ENCODE measurements at places on chromosomes 4 and X.
A peak's percentile ranks its signal among the peaks of the same experiment; 100 is the strongest.

- no peak for ATAC-seq
These were observed 23.7 kb downstream of the DOK7 start for GRCh38 chr4:3486541-3487540.

GRCh38 chr4:10496200-10496599, 39.0 kb upstream of the ZNF518B start:
- no peak for ATAC-seq

DNA sequence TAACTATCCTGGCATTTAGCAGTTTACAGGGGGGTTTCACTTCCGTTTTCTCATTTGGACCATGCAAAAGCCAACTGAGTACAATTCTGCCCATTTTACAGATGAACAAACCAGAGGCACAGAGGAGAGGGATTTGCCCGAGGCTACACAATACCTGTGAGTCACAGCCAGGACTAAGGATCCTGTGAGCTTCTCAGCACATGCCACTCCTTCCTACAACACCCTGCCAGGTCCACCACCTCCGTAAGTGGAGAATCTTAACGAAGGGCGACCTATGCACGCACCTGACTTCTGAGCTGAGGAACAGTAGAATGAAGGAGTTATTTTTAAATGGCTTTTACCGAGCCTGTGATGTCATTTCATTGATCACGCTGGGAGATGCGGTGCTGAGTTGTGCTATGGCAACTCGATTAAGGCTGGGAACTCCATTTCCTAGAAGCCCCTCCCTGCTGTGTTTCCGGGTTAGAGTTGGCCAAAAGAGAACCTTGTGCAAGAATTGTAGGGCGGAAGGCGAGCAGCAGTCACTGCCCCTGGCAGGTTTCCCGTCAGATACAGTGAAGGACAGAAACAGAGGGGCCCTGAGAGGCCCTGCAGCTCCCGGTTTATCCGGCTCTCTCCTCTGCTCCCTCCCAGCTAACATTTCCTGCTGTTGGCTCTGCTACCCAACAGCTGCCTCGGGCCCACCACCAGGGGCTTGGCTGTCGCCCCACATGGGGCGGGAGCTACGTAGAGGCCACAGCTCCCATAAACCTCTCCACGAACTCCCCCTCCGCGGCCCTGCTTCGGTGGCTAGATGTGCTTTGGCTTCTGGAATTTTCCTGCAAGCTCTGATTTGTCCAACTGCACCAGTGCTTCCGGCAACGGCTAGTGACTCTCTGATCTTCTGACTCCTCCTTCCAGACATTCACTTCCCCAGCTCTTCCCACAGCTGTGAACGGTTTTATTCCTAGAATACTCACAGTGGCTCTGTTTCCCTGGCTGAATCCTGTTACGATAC, 75.1 kb upstream of the USP9X start:
- ATAC-seq = peak; percentile 85

DNA sequence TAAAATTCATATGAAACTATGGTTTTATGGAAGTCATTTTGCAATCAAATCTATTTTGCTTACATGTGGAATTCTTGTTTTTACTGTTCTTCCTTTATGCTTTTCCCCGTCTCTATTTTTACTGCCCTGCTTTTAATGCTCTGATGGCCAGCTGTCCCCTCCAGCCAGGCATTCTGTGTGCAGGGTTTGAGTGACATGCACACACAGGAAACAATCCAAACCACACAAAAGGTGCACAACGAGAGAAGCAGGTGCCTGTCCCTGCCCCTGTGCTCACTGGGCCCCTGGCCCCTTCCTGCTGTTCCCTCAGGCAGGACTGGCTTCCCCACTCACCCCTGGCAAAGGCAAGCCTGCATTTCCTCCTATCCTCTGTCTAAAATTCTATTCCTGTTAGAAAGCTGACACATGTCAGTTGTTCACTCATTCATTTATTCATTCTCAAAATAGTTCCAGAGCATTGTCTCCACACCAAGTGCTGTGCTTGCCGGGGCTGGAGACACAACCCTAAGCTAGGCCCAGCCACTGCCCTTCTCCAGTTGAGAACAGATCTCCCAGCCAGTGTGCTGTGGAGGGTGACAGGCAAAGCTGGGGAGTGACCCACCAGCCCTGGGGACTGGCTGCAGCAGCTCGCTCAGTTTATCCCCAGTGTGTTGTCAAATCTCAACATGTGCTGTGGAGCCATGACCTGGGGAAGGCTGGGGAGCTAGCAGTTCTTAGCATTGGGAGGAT, 346.3 kb downstream of the FBXW7 start:
- no peak for ATAC-seq

DNA sequence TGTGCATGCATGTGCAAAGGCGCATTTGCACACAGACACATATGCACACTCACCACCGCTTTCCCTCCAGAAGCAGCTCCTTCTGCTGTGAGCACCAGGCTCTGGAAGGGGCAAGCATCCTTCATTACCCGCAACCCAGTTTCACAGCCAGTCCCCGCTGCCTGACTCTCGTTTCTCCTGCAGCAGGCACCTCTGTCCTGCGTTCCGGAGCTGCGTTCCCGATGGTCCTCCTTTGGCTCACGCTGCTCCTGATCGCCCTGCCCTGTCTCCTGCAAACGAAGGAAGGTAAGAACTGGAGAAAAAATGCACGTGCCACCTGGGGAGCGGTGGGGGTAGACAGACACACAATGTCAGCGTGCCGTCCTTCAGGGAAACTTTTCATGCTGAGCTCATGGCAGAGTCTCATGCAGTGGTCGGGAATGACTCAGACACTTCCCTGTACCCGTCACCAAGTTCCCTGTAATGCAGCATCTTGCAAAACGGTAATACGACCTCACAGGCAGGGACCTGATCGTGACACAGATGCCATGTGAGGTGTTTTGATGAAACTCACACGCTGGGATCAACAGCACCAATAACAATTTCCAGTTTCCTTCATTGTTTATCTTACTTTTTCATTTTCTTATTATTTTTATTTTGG, 5.1 kb downstream of the IL3RA start:
- ATAC-seq = no peak

GRCh38 chr4:164383058-164383357, 370.9 kb upstream of the SMIM31 start:
- no peak for ATAC-seq

DNA sequence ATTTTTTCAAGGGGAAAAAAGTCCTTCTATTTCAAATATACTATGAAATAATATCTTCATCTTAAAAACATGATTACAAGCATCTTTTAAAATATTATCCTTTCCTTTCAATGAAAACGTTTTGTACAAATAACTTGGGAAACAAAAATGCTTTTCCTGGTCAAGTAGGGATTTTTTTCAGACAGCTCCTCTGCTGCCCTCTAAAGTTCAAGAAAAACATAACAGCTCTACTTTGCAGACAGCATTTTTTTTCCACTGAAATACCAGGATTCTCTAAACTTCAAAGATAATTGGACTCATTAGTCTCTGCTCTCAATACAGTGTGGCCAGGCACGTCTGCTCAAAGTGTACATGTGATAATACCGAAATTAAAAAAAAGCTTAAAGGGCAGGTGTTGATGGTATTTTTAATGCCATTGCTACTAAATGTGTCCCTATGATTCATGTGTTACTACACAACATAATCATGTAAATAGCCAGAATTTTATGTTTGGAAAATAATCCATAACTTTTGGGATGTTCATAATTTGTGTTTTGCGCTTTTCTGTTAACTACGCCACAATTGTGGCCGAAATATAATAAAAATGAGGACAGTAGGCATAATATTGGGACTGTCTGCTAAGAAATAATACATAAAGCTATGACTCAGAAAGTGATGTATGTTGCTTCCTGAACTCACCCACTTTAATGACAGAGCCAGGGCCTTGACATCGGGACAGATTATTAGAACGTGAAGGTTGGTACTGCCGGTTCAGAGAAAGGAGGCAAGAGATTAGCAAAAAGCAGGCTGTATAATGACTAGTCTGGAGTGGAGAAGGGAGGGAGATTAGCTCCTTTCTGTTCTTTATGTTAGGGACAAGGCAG, 478.9 kb downstream of the KCNIP4 start:
- no peak for ATAC-seq

DNA sequence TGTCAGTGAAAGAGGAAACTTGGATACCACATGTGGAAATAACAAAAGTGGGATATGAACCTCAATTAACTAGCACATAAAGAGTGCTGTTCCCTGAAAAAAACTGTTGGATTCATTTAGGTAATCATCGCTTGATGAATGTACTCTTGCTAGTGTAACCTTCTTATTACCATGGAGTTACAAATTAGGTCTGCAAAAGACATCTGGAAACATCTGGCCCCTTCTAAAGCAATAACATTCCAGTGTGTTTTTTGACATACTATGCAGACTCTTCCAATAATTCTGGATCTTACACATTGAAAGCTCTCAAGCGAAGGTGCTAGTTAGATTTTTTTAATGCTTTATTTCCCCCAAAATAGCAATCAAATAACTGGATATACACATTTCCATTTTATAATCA, 134.6 kb downstream of the ATP10D start:
- ATAC-seq = no peak

GRCh38 chr4:89535251-89535650, 227.7 kb upstream of the GPRIN3 start:
- no peak for ATAC-seq

DNA sequence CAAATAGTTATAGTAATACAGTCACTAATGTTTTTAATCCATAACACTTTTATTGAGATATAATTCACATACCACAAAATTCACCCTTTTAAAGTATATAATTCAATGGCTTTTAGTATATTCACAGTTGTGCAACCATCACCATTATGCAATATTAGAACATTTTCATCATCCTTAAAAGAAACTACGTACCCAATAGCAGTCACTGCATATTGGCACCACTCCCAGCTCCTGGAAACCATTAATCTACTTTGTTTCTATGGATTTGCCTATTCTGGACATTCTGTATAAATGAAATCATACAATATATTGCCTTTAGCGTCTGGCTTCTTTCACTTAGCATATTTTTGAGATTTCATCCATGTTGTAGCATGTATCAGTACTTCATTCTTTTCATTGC, 99.3 kb downstream of the AMMECR1 start:
- no peak for ATAC-seq

DNA sequence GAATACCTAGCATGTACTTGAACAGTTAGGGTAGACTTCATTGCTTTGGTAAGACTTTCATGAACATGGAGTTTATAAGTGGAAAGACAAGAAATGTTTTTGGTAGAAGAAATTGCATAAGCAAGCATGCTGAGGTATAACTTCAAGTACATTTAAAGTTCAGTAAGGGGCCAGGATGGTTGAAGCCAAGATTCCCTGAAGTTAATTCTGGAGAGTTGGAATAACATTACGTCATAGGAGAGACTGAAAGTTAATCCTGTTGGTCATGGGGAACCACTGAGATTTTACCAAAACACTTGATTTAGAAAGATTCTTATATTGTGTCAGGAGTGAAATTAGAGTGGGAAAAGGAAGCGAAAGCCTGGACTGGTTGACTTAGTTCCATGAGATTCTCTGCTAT, 767.5 kb upstream of the MAGEB2 start:
- ATAC-seq = no peak

- no peak for ATAC-seq
These were observed 60.5 kb downstream of the CCNG2 start for GRCh38 chr4:77217526-77217925.

DNA sequence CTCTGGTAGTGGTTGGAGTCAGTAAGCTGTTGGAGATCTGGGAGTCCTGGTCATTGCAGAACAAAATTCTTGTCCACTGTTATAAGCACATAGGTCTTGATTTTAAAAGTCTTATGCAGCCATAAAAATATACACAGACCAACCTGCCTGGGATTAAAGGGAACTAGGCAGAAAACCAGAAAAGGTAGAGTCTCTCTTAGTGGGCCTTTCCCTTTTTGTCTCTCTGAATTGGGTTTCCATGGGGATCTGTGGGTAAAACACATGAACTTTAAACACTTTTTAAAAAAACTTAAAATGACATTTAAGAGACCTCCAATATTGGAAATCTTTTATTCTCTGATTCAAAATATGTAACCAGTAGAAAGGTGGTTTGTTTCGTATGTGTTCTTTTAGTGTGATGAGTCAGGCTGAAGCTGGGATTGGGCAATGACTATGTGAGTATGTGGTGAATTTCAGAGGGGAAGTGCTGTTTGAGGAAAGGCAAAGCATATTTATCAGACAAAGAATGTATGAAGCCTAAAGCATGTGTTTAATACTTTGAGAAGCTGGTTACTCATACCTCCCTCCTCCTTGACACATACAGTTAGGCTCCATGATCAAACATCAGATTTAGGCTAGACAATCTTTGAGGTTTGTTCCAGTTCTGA, 29.6 kb downstream of the SLC16A2 start:
- peak; percentile 90 for ATAC-seq

GRCh38 chr4:137621056-137621455, 88.8 kb upstream of the PCDH18 start:
- ATAC-seq = no peak

DNA sequence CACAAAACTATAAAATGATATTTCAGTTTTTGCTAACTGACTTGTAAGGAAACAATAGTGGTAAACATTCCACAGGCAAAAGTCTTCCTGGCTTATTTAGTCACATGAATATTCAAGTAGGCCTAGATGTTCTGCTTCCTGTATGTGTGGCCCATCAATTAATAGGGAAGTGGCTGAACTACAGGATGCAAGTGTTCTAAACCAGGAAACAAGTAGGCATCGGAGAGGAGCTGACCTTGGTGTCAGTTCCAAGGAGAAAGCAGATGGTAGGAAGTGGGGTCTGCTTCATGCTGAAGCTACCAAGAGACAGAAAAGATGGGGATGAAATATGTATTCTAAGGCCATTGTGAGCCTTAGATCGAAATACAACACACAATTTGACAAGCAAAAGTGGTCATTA, 149.7 kb downstream of the ANTXR2 start:
- no peak for ATAC-seq

GRCh38 chrX:141469469-141469868, 115.1 kb downstream of the SPANXA1 start:
- no peak for ATAC-seq

DNA sequence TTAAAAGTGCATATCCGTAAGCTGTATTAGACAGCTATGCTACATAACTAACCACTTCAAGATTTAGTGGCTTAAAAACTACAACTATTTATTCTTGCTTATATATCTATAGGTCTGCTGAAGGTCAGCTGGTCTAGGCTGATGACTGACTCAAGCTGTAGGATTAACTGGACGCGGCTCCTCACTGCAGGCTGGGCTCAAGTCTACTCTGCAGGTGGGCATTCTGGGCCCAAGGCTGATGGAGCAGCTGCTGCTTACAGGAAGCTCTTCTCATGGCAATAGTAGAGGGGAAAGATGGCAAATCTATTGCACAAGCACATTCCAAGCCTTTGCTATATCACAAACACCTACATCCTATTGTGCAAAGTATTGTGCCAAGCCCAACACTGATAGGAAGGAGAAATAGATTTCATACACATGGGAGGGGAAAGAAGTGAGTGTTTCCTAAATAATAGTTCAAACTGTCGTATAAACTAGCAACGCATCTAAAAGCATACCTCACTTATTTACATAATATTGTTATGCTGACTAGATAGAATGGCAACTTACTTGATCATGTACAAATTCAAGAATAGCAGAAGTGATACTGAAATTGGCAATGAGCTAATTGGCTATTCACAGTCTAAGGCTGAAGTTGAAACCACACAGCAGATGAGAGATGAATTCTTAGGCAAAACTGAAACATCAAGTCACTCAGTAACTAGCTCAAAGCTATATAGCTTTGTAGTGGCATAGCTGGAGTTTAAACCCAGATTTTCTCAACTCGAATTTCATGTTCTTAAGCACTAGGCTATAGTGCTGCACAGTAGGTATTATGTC, 263.8 kb downstream of the NKX6-1 start:
- ATAC-seq = no peak

All from esophagus mucosa (tissue), 1 donor.